ENCODE measurements at places on chromosomes 3 and 15.

DNA sequence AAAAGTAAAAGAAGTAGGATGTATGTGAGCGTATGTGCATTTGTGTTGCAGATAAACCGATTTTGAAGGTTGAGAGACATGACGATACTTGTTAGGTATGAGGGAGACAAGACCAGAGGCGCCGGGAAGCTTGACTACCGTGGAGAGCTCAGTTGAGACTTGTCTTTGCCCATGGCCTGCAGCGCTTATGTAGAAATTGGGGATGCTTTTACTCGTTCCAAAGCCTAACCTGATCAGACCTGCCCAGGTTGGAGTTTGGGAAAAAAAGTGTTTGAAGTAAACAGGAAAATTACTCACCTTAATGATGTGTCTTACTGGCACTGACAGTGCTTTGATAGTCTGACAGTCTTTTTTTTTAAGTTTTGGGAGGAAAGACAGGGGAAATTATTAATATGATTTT is 202.8 kb downstream of the TP63 start:
- DNase-seq: no peak

- no peak for DNase-seq
Measured at GRCh38 chr3:93973131-93974126, at the start of gene PROS1. PROS1 (minus strand) TSS chr3:93973896; CDS start chr3:93973749, 147 bp downstream.

- no peak for DNase-seq
Measured at GRCh38 chr3:13709706-13710105, 160.8 kb downstream of the FBLN2 start.

DNA sequence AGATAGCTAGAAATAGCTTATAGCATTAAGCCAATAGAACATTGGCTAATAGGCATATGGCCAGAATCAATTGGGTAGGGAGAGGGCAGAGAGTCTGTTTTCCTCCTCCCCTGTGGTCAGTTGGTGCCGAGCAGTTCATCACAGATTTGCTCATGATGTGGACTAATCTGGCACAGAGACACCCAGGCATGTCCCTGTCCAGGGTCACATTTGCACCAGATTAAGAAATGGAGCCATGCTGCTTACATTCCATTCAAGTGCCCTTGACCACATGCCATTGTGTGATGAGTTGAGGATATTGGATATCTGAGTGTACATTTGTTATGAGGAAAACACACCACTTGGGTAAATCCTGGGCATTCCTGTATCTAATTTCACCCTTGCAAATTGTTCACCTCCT is 53.4 kb downstream of the USP13 start:
- DNase-seq: no peak

- no peak for DNase-seq
Measured at GRCh38 chr3:125262161-125262560, 49.6 kb upstream of the SLC12A8 start.

DNA sequence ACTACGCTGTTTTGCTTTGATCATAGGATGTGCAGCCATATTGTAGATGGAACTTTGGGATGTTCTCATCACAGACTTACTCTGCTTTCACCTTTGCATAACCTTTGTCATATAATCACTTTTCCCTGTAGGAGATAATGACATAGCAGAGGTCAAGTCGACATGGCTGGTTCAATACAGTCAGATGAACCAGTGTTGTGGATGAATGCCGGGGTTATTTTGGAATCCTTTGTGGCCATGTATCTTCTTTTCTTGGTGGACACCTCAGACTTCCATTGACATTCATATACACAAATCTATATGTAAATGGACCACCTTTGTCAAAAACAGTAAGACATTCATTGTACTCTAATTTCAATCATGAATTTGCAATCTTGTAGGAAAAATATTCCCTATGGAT is 180.2 kb downstream of the PTPRG start:
- no peak for DNase-seq

GRCh38 chr3:120153294-120153693 is 59.0 kb upstream of the GSK3B start:
- no peak for DNase-seq

GRCh38 chr3:81752604-81753003 is 8.8 kb downstream of the GBE1 start:
- no peak for DNase-seq

DNA sequence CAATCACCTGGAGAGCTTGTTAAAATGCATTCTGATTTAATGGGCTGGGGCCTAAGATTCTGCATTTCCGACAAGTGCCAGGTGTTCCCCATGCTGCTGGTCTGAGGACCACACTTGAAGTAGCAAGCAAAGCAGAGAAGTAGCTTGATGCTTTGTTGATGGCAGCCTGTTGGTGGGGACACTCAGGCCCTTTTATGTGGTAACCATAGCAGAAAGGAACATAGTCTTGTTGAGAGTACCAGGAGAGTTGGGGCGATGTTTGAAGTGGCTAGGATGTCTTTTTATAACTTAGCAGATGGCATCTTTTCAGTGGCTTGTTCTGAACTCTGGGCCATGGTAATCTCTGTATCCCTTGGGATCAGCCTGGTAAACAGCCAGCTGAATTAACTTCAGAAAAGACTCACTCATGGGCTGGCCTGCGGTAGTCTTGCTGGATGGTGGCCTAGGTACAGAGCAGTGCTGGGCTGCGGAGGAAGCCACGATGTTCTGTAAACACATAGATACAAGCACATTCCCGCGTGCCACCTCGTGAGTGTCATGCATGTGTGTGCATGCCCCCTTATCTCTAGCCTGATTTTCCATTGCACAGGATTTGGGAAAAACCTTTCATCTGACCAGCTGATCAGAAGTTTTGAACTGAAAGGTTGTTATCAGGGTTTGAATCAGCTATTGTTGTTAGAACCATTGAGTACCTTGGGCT is 292.4 kb upstream of the LRRFIP2 start:
- no peak for DNase-seq

DNA sequence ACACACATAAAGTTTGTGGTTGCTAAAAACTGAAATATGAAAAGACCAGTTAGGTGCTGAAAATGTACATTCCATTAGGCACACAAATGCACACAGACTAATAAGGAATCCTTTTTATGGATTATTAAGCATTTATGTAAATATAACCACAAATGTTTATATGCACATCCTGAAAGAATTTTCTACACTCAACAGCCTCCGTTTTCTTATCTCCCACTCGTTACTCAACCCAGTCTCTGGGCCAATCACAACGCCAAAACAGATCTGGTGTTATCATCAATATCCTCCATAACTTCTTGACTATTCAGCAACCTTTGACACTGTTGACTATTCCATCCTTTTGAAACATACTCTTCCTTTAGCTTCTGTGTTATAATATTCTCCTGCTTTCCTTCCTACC is 136.4 kb downstream of the ATP8B4 start:
- no peak for DNase-seq
